Left renal cortex interstitium (tissue), 4 donors: ENCODE measurements at places on chromosomes 3 and 15.

- no peak for DNase-seq
Observed at GRCh38 chr3:43327582-43327979, 41.2 kb downstream of the SNRK start.

DNA sequence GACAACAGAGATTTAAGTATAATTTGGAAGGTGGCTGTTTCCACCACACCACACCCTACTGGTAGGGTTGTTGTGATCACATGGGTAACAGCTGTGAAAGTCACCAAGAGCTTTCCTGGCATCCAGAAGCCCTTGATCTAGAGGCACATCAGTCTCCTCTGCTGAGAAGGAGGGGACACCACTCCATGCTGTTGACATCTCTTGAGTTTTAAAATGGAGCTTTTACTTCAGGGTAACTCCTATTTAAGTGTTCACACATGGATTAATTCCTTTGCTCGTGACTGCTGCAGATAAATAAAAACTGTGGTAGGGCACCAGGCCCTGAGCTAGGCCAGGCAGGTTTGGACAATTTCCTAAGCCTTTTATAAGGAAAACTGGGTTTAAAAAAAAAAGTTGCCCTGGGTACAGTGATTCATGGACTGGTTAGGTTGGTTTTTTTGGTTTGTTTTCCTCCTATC is 7.5 kb downstream of the EXOSC7 start:
- DNase-seq = no peak

DNA sequence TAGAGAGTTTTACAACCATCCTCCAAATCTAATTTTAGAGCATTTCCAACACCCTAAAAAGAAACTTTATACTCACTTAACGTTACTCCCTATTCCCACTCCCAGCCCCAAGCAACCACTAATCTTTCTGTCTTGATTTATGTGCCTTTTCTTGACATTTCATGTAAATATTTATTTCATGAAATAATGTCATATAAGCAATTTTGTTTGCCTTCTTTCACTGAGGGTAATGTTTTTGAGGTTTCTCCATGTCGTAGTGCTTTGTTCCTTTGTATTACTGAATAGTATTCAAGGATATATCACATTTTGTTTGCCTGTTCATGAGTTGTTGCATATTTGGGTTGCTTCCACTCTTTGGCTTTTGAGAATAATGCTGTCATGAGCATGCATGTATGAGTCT is 155.4 kb upstream of the PLAAT1 start:
- no peak for DNase-seq

GRCh38 chr3:150169330-150169940 is 198.7 kb upstream of the PFN2 start:
- no peak for DNase-seq

DNA sequence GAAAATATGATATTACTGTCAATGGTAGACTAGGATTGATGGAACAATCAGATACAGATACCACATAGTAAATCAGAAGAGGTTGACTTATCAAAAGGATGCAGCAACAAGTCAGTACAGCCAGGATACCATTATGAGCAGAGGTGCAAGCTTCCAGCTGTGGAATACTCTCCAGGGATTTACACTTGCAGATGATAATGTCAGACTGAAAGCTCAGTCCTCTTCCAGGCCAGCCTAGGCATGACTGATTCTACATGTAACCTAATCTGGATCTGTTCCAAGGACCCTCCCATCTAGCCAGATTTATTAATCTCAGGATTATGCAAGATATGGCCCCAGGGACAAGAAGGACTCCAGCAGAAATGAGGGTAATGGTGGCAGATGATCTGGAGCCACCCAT is 8.2 kb downstream of the FILIP1L start:
- DNase-seq = no peak

- DNase-seq = no peak
Observed at GRCh38 chr3:62582495-62583172, 209.3 kb upstream of the FEZF2 start.

GRCh38 chr3:186090901-186091300 is 18.0 kb downstream of the ETV5 start:
- no peak for DNase-seq

- DNase-seq = no peak
Observed at GRCh38 chr3:42501681-42502428, 588 bp upstream of the VIPR1 start.

DNA sequence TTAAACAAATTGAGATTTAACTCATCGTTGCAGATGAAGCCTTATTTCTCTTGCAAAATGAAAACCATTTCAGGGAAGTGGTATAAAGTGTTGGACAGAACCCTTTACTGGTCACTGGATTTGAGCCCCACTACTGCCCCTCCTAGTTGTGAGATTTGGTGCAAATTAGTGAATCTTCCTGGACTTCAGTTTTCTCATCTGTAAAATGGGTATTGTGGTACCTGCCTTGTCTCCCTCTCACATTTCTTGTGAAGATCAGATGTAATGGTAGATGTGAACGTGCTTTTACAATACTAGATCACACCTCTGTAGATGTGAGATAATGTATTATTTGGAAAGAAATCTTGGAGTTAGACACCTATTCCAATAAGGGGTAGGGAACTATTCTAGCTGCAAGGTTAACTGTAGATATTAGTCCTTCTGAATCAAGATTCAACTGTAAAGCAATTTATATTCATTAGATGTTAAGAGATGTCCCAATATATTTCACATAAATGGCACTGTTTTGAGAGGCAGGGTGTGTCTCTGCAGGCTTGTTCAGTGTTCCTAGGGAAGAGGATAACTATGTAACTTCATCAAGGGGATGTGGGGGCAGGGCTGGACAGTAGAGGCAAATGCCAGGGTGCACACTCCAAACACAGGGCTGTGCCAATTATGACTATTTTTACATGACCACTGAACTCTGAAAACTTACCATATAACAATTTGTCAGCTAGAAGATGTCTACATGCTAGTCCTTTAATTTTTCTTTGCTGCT is 112.4 kb upstream of the PFN2 start:
- no peak for DNase-seq

DNA sequence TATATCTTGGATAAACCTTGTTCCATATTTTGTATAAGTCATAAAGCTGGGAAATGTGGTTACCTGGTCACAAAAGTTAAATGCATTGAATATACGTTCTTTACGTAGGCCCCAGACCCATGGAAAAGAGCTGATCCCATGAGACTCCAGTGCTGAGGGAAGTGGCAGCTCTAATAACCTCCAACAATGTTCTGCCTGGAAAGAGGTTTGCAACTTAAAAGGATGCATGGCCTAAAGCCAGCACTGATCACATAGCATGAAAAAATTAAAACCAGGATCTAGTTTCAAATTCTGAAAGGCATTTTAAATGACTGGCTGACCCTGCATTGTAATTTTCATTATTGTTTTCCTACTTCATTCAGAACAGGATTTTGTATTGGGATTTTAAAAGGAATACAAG is 27.9 kb upstream of the STRIT1 start:
- no peak for DNase-seq

GRCh38 chr3:119173325-119173724 is at the start of gene UPK1B:
Gene UPK1B, plus strand, starts transcription at chr3:119173598. Its CDS starts 13,144 bp downstream, at chr3:119186742.
- DNase-seq = no peak

GRCh38 chr15:56910801-56911200 is 7.6 kb upstream of the TCF12 start:
- DNase-seq = no peak

GRCh38 chr15:58761010-58761388 is 10.1 kb upstream of the MINDY2 start:
- DNase-seq = no peak

GRCh38 chr3:194854206-194854605 is 168.5 kb downstream of the FAM43A start:
- no peak for DNase-seq

GRCh38 chr3:172170841-172171240 is 131.5 kb downstream of the FNDC3B start:
- no peak for DNase-seq

- DNase-seq = no peak
Observed at GRCh38 chr15:77017091-77017660, 22.2 kb downstream of the PSTPIP1 start.

DNA sequence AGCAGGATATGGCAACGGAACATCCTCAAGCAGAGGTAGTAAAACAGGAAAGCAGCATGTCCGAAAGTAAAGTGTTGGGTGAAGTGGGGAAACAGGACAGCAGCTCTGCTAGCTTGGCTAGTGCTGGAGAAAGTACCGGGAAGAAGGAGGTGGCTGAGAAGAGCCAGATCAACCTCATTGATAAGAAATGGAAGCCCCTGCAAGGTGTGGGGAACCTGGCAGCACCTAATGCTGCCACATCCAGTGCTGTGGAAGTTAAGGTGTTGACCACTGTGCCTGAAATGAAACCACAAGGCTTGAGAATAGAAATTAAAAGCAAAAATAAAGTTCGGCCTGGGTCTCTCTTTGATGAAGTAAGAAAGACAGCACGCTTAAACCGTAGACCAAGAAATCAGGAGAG is 14.3 kb upstream of the ZBTB47 start:
- no peak for DNase-seq

DNA sequence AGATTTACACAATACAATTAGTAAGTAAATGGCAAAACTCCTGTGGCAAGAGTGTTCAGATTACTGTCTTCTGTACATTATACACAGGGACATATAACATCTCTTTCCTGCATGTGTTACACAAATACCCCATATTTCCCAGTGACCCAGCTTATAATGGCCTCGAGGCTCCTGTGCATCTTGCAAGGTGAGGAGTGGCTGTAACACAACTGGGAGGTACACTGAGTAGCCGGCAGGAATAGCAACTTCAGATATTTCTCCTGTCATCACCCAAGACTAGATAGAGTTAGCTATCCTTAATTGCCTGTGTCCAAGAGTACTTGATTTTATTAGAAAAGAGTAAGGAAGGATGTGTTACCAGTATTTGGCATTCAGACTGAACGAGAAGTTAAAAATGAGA is 5.6 kb downstream of the GMPS start:
- no peak for DNase-seq

DNA sequence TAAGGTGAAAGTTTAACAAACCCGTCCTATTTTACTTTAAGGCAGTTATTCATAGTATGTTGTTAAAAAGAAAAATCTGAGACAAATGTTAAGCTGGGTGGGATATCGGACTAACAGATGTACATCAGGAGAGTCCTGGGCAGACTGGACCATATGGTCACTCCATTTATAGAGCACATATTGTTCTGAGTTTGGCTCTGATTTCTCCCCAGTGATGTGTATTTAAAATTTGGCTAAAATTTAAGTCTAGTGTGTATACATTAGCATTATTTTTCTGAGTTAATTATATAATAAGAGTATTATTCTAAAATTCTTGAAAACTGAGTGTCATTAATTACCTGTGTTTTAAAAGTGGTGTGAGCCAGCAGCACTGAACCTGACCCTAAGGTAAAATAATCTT is 6.1 kb downstream of the GMPS start:
- no peak for DNase-seq

DNA sequence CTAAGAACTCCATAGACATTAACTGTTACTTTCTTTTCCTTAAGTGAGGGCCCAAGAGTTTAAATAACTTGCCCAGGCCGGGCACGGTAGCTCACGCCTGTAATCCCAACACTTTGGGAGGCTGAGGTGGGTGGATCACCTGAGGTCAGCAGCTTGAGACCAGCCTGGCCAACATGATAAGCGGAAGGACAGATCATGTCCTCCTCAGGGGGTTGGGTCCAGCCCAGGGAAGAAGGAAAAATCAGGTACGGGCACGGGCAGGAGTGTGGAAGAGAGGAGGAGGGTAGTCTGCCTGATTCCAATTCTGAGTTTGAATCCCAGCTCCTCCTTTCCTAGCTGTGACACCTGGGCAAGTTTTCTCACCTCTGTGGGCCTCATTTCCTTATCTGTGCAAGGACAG is 118.8 kb downstream of the ANP32A start:
- no peak for DNase-seq

- DNase-seq = no peak
Observed at GRCh38 chr3:182259579-182259978, 533.7 kb upstream of the ATP11B start.

DNA sequence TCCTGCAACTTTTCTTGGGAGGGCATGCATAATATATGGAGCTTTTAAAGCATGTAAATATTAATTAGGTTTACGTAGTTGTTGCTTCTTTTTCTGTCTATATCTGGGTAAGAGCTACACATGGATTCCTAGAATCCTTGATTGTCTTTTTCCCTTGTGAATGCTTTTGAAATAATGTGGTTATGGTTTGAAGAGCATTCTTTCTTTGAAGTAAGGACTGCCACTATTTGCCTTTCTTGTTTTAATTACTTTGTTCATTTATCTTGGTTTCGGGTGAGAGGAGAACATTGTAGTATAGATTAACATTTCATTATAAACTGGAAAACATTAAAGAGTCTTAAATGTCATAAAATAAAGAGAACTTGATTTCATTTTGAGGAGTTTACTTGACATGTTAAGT is 674.0 kb downstream of the ZBBX start:
- no peak for DNase-seq

DNA sequence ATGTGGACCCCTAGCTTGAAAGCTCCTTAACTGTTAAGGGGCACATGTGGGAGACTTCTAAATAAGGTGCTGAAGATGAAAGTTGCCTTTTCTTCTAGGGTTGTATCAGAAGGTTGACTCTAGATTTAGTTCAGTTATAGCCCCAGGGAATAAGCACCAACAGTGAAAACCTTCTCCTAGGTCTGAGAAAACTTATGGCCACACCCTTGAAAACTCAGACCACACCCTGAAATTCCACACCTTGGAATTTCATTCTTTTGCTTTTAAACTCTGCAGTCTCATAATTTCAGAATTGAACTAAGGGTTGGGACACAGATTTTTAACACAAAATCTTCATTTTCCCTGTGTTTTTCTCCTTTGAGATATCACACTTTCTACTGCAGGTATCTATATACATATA is 355.8 kb upstream of the IL12A start:
- no peak for DNase-seq

GRCh38 chr15:89052474-89052873 is 35.8 kb upstream of the ABHD2 start:
- no peak for DNase-seq

- DNase-seq = peak; percentile 44
Observed at GRCh38 chr3:184757022-184757651, 45.3 kb upstream of the MAGEF1 start.

GRCh38 chr3:25027650-25028049 is 400.4 kb upstream of the RARB start:
- no peak for DNase-seq

DNA sequence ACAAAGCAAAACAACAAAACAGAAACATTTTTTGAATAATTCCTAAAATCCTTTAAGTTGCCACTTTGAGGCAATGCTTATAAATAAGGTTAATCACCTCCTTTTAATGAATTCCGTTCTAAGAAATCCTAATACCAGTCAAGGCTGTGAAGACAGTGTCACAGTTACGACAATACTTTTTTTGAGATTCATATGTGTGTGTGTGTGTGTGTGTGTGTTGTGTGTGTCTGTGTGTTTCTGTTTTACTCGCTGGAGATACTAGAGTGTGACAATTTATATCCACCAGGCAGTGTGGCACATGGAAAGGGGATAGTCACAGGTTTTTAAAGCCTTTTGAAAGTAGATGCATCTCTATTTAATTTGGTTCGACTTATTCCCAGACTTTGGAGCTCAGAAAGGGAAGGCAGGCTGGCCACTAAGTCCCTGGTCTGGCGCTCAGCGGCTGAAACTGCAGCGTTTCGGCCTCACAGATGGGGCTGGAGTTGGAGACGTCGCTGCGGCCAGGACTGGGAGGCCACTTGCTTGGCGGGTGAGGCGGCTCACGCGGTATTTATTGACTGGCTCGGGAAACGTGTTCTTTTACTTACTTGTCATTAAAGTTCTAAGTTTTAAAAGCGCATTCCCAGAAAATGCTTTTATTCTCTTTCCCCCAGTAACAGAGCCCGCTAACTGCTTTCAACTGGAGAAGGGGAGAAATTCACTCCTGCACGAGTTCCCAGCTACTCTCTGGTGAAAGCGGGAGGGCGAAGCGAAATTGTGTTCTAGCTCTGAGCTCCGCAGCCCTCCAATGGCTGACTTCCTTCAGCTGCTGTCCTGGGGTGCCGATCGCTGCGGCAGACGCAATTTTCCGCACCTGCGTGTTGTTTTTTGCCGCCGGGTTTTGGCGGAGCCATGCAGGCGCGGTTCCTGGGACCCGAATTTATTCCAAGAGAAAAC is 13.7 kb downstream of the ZIC1 start:
- no peak for DNase-seq
